Fibroblast of skin of right biceps (primary cell): ENCODE measurements at places on chromosomes 1 and 21.
A peak's percentile ranks its signal among the peaks of the same experiment; 100 is the strongest.

DNA sequence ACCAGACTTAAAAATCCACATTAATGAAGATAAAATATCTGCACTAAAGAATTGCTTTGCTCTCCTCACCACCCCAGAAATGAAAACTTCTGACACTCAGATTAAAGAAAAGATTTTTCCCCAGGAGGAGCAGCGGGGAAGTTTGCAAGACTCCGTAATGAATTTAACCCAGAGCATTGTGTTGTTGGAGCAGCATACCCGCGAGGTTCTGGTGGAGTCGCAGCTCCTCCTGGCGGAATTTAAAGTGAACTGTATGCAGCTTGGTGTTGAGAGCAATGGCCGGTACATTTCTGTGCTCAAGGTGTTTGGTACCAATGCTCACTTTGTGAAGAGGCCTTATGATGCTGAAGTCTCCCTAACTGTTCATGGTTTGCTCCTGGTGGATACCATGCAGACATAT lies 46.4 kb downstream of the VPS13D start:
- peak; percentile 45 for DNase-seq

- DNase-seq, result no peak
Measured at GRCh38 chr1:228754646-228755268, 19.5 kb downstream of the RHOU start.

DNA sequence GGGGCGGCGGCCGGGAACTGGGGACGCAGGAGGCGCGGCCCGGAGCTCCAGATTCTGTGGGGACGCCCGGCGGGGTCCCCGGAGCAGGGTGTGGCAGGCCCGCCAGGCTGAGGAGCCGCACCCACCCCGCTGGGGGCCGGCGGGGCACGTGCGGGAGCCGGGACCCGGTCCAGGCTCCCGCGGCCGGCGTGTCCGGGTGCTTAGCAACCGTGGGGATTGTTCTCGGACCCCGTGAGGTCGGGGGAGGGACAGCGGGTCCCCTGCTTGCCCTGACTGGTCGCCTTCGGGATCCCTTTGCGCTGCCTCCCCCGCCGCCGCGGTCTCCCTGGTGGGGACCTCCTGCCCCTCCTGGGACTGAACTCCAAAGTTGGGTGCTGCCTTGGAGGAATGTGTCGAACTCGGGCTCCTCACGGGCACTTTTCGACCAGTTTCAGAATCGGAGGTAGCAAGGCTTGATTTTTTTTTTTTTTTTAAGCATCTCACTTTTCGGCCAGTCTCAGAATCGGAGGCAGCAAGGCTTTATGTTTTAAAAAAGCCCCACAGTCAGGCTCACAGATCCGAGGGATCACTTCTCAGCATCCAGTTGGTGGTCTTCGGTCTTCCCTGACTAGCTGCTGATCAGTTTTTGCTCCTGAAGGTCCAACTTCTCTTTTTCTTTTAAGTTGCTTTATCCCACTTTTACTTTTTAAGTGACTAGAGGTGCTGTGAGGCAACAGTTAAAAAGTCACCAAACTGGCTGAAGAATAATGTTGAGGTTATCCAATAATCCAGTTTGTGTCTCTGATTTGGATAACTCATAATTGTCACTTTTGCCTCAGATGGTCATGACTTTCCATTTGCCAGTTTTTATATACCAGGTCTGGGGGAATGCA lies 648 bp downstream of the FAM76A start:
- DNase-seq, result peak; percentile 39

DNA sequence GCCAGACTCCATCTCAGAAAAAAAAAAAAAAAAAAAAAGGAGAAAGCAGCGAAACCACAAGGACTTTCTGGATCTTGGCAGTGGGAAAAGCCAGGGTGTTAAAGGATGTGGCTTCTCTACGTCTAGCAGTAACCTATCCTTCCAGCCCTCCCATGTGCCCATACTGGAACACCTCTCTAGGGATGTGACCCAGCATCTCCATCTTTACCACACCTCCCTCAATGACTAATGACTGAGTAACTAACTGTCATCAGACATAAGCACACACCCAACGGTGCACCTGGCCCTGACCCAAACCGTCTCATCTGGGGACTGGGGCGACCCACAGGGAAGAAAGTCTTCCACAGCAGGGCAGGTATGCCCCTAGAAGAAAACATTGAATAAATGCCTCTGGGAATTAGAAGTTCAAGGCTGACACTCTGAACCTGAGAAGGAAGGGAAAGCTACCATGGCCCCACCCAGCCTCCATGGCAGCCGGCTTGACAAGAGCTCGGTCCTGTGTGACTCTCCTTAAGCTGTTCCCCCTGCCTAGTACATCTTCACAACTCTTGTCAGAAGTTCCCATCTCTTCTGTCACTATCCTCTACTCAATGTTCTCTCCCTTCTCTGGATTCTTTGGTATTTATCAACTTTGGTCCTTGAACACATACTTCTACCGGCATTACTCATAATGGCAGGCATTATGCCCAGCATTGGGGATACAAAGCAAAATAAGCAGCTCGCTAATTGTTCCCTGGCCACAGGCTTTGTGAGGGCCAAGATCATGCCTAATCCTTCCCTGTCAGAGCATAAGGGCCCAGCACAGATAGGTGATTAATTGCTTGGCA lies 14.8 kb upstream of the PAQR6 start:
- DNase-seq, result peak; percentile 85

- DNase-seq, result no peak
Measured at GRCh38 chr1:217331698-217332097, 299.2 kb downstream of the GPATCH2 start.

DNA sequence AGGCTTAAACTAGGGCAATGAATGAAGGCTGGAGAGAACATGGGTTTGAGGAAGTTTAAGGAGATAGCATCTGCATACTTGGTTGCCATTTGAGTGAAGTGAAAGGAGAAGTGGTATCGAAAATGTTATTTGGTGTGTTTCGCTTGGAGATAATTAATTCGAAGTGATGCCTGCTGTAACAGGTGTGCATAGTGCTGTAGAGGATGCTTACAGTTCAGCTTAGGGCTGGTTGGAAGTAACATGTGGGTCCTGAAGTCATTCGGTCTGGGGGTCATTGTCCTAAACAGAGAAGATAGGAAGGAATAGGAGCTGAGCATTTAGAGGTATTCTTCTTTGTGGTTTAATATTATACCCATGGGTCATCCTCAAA lies 301 bp upstream of the NUDT17 start:
- no peak for DNase-seq
